Activated naive CD4-positive, alpha-beta T cell treated with anti-CD3 and anti-CD28 coated beads for 36 hours (primary cell): ENCODE measurements at places on chromosomes 6 and 20. TPM values are rescaled to one million over a fixed set of nuclear protein-coding genes. Genes with fewer than 3 reads are reported as not detected.

GRCh38 chr6:113481458-113481857, 375.7 kb upstream of the MARCKS start:
- no peak for DNase-seq

GRCh38 chr6:81638366-81638765, 114.1 kb downstream of the TENT5A start:
- DNase-seq: no peak

- no peak for DNase-seq
Measured at GRCh38 chr6:152750694-152751093, at the start of gene VIP. VIP (plus strand) TSS chr6:152750797; CDS start chr6:152752178, 1,381 bp downstream.

DNA sequence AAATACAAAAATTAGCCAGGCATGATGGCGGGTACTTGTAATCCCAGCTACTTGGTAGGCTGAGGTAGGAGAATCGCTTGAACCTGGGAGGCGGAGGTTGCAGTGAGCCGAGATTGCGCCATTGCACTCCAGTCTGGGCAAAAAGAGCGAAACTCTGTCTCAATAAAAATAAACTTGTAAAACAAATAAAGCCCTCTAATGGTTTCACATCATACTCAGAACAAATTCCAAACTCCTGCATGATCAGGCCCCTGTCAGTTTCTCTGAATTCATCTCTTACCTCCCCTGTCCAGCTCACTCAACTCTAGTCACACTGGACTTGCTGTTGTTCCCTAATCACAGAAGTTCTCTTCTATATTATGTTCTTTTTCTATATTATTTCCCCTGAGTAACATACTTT, 43.1 kb upstream of the SGK1 start:
- no peak for DNase-seq

- no peak for DNase-seq
Measured at GRCh38 chr6:153621070-153621469, 418.0 kb upstream of the OPRM1 start.

DNA sequence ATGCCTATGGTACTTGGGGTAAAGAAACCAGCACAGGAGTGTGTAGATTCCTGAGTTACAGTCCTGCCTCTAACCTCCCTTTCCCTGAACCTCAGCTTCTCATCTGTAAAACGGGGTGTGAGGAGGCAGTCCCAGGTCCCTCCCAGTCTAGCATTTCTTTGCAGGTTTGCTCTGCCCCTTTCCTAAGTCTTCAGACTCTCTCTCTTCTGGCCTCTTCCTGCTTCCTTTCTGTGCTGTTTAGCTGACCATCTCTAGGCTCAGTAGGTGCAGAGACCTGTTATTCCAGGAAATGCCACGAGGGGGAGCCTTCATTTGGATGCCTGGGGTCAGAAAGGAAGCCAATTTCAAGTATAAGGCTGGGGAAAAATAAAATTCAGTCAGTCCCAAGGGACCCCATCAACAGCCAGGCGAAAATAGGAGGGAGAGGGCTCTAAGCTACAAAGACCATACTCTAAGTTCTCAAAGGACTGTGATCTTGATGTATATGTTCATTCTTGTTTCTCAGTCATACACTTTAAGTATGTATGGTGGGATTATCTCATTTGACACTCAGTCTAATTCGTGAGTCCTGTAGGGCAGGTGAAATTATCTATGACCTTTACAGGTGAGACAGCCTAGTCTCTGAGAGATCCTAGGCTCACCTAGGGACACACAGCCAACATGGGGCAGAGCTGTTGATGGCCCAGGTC, 89.1 kb downstream of the NCR2 start:
- peak; percentile 92 for DNase-seq

DNA sequence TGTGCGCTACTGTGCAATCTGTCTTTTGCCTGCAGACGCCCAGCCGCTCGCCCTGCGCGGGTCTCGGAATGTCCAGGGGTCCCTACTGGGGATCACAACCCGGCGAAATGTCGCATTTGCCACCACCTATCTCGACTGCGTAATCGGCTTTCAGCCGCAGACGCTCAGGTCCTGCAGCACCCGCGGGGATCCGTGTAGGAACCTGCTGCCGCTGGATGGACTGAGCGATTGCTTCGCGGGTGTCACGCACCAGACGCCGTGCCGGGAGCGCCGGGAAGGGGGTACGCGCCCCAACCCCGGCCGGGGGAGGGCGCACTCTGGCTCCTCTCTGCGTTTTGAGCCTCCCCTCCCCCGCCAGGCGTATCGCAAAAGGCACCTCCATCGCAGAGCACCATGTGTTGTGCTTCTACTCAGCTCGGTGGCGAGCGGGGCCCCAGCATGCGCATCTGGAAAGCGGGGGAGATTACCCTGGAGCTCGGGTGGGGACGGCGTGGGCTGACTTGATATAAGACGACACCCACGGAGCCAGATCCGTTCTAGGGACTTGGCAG, 747 bp upstream of the PTPRA start:
- DNase-seq: peak; percentile 89

GRCh38 chr20:6008254-6008653, 45.6 kb downstream of the LRRN4 start:
- DNase-seq: peak; percentile 31

GRCh38 chr6:52887910-52888524, 21.5 kb downstream of the GSTA3 start:
- DNase-seq: no peak

GRCh38 chr6:166502453-166502852, 84.0 kb downstream of the RAMACL start:
- DNase-seq: no peak

GRCh38 chr6:41674231-41675000, 36.1 kb downstream of the MDFI start:
- no peak for DNase-seq

- DNase-seq: peak; percentile 10
Measured at GRCh38 chr6:90940812-90941481, 354.1 kb upstream of the MAP3K7 start.

- DNase-seq: no peak
Measured at GRCh38 chr20:38270869-38271605, 10.5 kb upstream of the KIAA1755 start.

GRCh38 chr6:108561742-108562502, 1.2 kb downstream of the FOXO3 start:
- no peak for DNase-seq

- no peak for DNase-seq
Measured at GRCh38 chr6:156485150-156485549, 292.0 kb upstream of the ARID1B start.

DNA sequence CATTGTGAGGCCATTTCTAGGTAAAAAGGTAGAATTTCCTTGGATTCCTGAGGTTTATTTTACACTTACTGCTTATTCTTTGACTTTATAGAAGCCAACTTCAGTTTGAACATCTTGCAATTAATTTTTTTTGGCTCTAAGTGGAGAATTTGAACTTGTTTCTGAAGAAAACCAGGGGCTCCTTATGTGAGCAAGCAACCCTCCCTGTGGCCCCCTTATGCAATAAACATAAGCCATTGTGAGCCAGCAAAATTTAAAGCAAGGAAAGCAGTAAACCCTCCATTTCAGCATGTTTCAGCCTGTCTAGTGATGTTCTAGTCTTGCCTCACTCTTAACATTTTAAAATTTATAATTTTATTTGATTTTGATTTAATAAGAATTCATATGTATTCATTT, 5.6 kb downstream of the HLA-F start:
- DNase-seq: no peak

GRCh38 chr6:160013987-160014868, 45.3 kb downstream of the IGF2R start:
- DNase-seq: peak; percentile 48

GRCh38 chr6:110683241-110683640, 132.0 kb downstream of the CDK19 start:
- DNase-seq: no peak

- DNase-seq: no peak
Measured at GRCh38 chr6:45664707-45665106, 287.0 kb upstream of the SUPT3H start.

- DNase-seq: peak; percentile 73
Measured at GRCh38 chr6:136526196-136526930, 23.9 kb downstream of the MAP7 start.

DNA sequence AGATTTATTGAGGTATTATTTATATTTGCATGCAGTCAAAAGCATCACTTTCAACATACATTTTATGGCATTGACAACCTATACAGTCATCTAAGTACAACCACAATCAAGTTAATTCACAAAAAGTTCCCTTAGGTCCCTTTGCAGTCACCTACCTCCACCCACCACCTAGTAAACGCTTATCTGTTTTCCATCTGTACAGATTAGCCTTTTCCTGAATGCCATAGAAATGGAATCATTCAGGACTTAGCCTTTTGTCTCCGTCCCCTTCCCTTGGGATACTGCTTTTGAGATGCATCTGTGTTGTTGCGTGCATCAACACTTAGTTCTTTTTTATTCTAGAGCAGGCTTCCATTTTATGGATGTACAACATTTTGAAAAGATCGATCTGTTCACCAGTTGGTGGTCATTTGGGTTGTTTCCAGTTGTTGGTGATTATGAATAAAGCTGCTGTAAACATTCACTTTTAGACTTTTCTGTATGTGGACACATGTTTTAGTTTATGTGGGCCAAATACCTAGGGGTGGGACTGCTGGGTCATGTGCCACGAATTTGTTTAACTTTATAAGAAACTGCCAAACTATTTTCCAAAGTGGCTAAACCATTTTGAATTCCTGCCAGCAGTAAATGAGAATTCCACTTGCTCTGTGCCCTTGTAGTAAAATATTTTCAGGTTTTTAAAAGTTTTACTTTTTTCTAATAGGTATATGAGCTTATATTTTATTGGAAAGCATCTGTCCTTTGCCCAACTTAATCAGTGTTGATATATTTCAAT, 17.6 kb upstream of the IFNGR1 start:
- DNase-seq: no peak

DNA sequence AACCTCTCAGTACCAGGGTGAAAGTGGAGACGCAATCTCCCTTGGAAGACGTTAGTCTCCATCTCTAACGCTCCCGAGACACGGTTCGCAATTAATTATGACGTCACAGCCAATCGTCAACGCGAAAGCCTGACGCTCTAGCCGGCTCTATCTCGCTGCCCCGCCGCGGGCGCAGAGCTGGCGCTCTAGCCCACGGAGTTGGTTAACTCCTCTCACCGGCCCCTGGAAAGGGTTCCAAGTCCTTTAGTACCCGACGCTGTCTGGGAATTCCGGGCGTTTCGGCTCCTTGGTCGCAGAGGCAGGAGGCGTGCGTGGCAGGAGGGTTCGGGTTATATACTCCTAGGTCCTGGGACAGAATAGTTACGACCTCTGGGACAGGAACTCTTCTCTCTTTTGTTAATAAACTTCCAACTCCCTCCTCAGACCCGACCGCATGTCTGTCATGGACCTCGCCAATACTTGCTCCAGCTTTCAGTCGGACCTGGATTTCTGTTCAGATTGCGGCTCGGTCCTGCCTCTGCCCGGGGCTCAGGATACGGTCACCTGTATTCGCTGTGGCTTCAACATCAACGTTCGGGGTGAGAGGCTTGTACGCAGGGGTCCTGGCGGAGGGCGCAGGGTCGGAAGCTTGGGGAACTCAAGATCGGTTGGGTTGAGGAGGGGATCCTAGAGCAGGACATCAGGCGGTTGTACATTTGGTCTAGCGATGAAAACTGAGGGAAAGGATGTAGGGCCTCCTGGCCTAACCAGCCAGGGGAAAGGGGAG, at the start of gene POLR1H:
Gene POLR1H, plus strand, starts transcription at position 174 of the 766 bp plus-strand sequence. Its CDS starts 260 bp downstream, at position 434.
- peak; percentile 94 for DNase-seq

DNA sequence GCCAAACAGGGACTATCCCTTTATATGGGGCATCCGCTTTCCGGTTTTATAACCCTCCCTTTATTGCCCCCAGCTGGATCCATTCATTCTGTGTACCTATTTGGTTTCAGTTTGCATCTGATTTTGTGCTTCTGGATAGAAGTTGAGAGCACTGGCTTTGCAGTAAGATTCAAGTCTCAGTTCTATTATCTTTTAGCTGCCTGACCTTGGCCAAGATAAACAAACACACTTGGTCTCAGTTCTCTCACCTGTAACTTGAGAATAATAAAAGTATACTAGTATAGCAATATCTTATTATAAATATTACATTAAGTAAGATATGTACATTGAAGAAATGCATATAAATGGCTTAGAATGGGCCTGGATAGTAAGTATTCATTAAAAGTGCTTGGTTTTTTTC, 182.4 kb upstream of the TSHZ2 start:
- DNase-seq: no peak

DNA sequence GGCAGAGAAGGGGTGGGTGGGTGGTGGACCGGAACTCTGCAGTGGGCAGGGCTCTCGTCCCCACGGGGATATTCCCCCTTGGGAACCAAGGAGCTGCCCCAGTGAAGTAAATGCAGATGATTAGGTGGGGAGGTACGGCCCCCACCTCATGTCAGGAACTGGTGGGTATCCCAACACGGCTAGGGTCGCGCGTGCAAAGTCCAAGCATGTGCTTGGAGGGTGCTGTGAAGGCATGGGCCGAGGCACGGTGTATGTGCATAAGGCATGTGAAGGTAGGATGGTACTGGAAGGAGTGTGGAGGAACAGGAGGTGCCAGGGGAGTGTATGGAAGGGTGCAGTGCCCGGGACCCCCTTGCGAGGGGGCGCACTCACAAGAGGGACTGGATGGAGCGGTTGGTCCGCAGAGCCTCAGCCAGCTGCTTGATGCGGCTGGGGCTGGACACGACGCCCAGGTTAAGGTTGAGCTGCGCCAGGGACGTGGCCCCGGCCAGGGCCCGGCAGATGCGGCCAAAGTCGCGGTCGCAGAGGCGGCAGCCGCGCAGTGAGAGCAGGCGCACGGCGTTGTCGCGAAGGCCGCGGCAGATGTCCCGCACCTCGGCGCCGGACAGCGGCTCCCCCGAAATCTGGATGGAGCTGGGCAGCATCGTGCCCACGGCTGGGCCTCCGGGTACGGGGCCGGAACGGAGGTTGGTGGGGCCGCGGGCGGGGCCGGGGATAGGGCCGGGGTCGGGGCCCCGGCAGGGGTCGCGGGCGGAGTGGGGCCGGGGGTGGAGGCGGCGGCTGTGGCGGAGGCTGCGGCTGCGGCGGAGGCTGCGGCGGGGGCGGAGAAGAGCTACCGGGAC, 783 bp downstream of the LRRC73 start:
- DNase-seq: no peak

GRCh38 chr6:40936818-40937251, 102.2 kb downstream of the UNC5CL start:
- DNase-seq: no peak

- DNase-seq: no peak
Measured at GRCh38 chr6:19902201-19902600, 65.0 kb downstream of the ID4 start.

Gene OR12D3
- not detected for total RNA-seq

Gene ZNF391
- total RNA-seq: 3.1 TPM

Gene MMP24
- not detected for total RNA-seq

Gene USP49
- total RNA-seq: 8.4 TPM

Gene VNN1
- not detected for total RNA-seq

Gene LRRN4
- not detected for total RNA-seq

Gene CBLN4
- total RNA-seq: not detected

Gene TXLNB
- 0.10 TPM for total RNA-seq

Gene PRRT1
- total RNA-seq: 1.1 TPM

Gene RHAG
- total RNA-seq: not detected

Gene SEL1L2
- not detected for total RNA-seq

Gene NFATC2
- 15.7 TPM for total RNA-seq

Gene MUC21
- not detected for total RNA-seq

Gene TBXT
- not detected for total RNA-seq

Gene AHI1
- 18.8 TPM for total RNA-seq

Gene DCDC2
- not detected for total RNA-seq

Gene DEFB129
- not detected for total RNA-seq

Gene FOXS1
- not detected for total RNA-seq

Gene SLC39A7
- 39.5 TPM for total RNA-seq

Gene BACH2
- 77.9 TPM for total RNA-seq

Gene ADGRF4
- total RNA-seq: not detected

Gene TNFRSF21
- 4.3 TPM for total RNA-seq

Gene LINC00237
- not detected for total RNA-seq

Gene CRISP2
- total RNA-seq: not detected
